Fibroblast of upper back skin (primary cell): ENCODE measurements at places on chromosomes 2 and 18.
A peak's percentile ranks its signal among the peaks of the same experiment; 100 is the strongest.

GRCh38 chr2:235813398-235813797 lies 319.6 kb downstream of the AGAP1 start:
- no peak for DNase-seq

DNA sequence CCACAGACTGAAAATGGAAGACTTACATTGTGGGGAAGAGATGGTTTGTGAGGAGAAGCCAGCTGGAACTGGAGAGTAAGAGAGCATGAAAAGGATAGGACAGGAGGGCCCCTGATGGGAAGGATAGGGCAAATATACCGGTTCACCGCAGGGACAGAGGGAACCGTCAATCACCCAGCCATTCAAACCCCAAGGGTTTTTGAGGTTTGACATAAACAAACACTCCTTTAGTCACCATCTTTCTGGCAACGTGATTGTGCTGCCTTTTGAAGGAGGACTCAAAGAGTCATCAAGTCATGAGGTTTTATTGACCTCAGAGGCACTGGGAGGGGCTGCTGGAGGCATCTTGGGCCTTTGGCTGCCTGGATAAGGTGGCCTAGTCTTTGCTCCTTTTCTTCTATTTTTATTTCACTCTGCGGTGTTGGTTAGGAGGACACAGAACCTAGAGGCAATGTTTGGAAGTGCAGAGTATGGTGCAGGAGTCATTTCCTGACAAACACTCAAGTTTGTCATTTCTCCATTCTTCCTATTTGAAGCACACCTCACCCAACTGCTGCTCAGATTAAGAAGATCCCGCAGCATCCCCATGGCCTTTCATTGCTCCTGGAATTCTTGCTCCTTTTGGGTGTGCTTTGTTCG lies 487.3 kb upstream of the SPRED2 start:
- no peak for DNase-seq

DNA sequence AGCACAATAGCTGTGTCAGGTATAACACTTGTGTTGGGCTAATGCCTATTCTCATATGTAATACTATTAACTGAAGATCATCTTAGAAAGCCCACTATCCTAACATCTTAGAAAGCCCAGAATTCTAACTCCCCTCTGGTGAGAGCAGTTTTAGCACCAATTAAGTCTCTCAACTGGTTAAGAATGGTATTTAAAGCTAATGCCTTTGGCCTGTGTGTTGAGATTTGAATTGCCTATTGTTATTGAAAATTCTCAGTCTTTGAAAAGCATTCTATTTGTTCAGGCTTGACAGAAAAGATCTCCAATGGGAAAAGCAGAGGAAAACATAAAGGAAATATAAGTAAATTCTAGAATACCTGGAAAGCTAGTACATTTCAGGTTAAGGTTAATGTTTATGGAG lies 352.5 kb downstream of the ARHGAP15 start:
- no peak for DNase-seq

- DNase-seq = peak; percentile 51
Observed at GRCh38 chr18:9613550-9614400, 584 bp downstream of the PPP4R1 start.

GRCh38 chr18:10169064-10169562 lies 255.3 kb downstream of the VAPA start:
- peak; percentile 81 for DNase-seq

- no peak for DNase-seq
Observed at GRCh38 chr2:199335502-199335901, 122.2 kb downstream of the SATB2 start.

GRCh38 chr2:224711381-224711780 lies 4.8 kb downstream of the CCDC195 start:
- no peak for DNase-seq

GRCh38 chr2:604385-604784 lies 72.8 kb downstream of the TMEM18 start:
- DNase-seq = no peak

DNA sequence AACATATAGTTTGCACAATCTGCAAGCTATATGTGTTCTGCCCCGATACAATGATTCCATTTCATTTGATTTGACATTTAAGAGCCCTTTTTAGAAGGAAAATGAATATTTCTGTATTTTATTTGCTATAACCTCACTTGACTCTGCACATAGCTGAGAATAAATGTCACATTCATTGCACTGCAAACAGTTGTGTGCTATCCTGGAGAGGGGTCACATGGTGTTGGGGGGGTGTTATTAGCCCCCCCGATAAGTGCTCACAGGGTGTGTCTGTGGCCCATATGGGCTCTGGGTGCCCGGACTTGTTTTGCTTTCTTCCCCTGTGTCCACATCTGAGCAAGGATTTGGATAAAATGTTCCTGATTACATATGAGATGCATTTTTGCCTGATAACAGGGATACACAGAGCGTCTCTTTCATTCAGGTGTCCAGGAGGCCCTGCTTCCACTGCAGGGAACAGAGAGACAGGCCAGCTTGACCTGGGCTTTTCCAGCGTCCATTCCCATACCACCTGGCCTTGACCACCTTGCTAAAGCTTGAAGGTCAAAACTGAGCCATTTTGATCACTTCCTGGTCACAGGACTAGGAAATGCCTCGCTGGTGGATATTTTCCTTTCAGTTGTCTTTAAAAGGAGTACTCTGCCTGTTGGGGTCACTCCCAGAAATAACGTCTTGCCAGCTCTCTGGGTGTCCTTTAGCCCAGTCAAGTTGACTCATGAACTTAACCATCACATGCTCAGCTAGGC lies 38.4 kb upstream of the ID2 start:
- DNase-seq = no peak

- peak; percentile 72 for DNase-seq
Observed at GRCh38 chr18:62485684-62486083, 37.1 kb upstream of the ZCCHC2 start.

- DNase-seq = no peak
Observed at GRCh38 chr18:21298351-21298750, 56.3 kb downstream of the GREB1L start.

GRCh38 chr2:145692971-145693478 lies 1173.1 kb upstream of the ZEB2 start:
- peak; percentile 40 for DNase-seq

GRCh38 chr2:74052732-74053710 lies 68.3 kb downstream of the TET3 start:
- no peak for DNase-seq

DNA sequence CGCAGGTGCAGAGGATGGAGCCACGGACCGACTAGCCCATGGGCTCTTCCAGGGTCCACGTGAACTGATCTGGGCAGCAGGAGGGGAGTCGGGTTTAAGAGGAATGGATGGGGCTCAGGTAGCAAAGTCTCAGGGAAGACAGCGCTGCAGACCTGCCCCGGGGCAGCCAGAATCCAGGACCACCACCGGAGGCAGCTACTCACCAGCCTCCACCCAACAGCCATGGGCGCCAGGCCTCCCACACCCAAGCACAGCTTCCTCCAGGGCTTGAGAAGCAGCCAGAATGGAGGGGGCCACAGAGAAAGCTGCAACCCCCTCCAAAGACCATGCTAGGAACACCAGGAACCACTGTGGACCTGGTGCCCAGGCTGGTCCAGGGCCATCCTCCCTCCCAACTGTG lies 164.3 kb downstream of the TWIST2 start:
- no peak for DNase-seq
